ENCODE measurements at places on chromosomes 12 and 14. TPM values are rescaled to one million over a fixed set of nuclear protein-coding genes. Genes with fewer than 3 reads are reported as not detected.

SLC6A12 gene
- total RNA-seq = 1.1 TPM

DNA sequence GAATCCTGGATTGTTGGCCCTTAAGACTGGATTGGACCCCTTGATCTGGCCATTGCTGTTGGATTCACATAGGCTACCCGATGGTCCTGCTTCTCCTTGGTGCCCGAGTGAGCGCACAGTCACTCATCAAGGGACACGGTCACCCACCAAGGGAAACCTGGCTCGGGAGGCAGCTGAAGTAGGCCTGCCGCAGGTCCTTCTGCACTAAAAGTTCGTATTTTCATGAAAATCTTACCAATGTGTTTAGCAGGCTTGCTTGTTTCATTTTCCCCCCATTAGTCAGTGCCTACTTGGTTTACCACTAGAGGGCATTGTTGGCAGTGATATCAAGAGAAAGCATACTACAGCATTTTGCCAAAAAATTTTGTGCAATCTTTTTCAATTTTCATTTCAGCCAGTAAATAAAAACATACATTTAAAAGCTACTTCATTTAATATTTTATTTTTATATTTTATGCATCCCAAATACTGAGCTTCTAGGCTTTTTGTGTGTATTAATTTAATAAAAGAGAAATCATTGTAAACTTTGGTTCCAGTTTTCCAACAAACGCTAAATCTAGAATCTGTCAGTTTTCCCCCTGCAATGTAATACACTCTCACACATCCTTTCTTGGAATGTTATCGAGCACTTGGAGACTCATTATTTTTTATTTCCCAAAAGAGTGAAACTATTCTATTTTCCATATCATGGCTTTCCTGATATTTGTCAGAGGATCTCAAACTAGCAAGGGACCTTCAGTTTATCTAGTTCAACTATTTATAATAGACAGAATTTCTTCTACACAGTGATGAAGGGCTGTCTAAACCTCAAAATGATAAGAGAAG, 116.7 kb downstream of the LMNTD1 start:
- H3K27me3 ChIP-seq = no peaks in the 10 kb centered on the region
- peaks cover 4% of the 10 kb centered on the region for H3K4me1 ChIP-seq
- no peaks in the 10 kb centered on the region for H3K36me3 ChIP-seq
- DNase-seq = no peak
- H3K27ac ChIP-seq = no peak overlapping the region
- no peak overlapping the region for H3K4me3 ChIP-seq

LGR5 gene
- not detected for total RNA-seq

DNA sequence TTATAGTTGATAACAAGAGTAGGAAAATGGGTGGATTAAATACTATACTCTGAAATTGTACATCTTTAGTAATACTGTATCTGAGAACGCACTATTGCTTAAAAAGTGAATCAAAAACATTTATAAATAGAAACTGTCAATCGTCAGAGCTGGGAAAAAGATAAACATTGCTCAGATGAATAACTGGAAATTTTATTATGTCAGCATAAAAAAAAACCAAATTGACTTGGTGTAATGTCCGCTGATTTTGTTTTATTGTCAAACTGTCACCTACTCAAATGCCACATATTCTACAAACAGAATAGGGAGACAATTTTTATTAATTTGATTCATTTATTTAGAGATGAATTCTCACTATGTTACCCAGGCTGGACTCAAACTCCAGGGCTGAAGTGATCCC, 109.3 kb upstream of the TMTC1 start:
- H3K27ac ChIP-seq = no peak overlapping the region
- H3K27me3 ChIP-seq = no peaks in the 10 kb centered on the region

- H3K4me3 ChIP-seq = no peak overlapping the region
- no peak overlapping the region for H3K27ac ChIP-seq
- H3K36me3 ChIP-seq = no peaks in the 10 kb centered on the region
- H3K27me3 ChIP-seq = no peaks in the 10 kb centered on the region
- H3K4me1 ChIP-seq = no peaks in the 10 kb centered on the region
Measured at GRCh38 chr14:90023176-90023896, 38.5 kb upstream of the KCNK13 start.

DNA sequence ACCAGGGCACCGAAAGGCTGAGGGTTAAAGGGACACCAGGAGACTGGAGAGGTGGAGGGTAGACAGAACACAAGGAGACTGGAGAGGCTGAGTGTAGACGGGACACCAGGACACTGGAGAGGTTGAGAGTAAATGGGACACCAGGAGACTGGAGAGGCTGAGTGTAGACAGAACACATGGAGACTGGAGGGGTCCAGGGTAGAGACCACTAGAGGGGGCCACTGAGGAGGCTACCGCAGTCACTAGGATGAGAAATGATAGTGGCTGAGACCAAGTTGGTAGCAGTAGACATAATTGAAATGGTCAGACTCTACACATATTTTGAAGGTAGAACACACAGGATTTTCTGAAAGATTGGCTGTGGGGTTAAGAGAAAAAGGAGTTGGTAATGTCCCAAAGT, 68.2 kb downstream of the PAH start:
- H3K36me3 ChIP-seq = no peaks in the 10 kb centered on the region
- no peak for DNase-seq
- no peak overlapping the region for H3K4me3 ChIP-seq
- no peaks in the 10 kb centered on the region for H3K27me3 ChIP-seq
- H3K4me1 ChIP-seq = no peaks in the 10 kb centered on the region

KCNK13 gene
- 4.9 TPM for total RNA-seq

- H3K4me3 ChIP-seq = no peak overlapping the region
- no peak for DNase-seq
- no peak overlapping the region for H3K27ac ChIP-seq
- H3K36me3 ChIP-seq = no peaks in the 10 kb centered on the region
- H3K4me1 ChIP-seq = no peaks in the 10 kb centered on the region
Measured at GRCh38 chr12:78672033-78672432, 192.5 kb upstream of the SYT1 start.
